ENCODE measurements at places on chromosomes 6 and 20.
A peak's percentile ranks its signal among the peaks of the same experiment; 100 is the strongest.

GRCh38 chr20:50673146-50673465 is 18.2 kb downstream of the RIPOR3 start:
- DNase-seq = no peak

DNA sequence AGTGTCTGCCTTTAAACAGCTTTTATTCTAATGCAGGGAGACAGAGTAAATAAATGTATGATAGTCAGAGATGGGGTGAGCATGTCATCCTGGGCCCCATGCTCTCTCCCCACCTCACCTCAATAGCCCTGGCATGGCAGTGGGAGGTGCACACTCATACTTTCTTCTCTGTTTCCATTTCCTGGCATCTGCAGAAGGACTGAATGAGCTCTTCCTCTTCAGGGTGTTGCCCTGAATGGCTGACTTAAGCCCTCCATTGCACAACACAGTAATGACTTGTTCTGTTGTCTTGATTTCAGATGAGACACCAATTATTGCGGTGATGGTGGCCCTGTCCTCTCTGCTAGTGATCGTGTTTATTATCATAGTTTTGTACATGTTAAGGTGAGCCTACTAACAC is 57.0 kb upstream of the GNRH2 start:
- peak; percentile 71 for DNase-seq

DNA sequence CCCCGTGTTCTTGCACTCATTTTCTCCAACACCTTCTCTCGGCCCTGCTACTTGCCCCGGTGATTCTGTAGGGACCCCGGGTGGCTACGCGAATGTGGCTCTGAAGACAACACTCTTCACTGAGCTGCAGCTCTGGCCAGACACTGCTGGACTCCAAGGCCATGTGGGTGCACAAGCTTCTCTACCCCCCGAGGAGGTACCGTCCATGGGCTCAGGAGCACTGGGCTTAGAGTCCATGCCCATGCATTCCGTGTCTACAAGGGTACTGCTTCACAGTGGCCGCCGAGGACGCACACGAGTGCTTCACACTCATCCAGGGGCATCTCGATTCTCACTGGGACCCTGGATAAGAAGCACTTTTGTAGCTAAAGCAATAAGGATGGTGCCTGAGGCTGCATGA is 59.5 kb downstream of the SMOC2 start:
- no peak for DNase-seq

GRCh38 chr6:139680819-139681218 is 306.4 kb upstream of the CITED2 start:
- DNase-seq = no peak

DNA sequence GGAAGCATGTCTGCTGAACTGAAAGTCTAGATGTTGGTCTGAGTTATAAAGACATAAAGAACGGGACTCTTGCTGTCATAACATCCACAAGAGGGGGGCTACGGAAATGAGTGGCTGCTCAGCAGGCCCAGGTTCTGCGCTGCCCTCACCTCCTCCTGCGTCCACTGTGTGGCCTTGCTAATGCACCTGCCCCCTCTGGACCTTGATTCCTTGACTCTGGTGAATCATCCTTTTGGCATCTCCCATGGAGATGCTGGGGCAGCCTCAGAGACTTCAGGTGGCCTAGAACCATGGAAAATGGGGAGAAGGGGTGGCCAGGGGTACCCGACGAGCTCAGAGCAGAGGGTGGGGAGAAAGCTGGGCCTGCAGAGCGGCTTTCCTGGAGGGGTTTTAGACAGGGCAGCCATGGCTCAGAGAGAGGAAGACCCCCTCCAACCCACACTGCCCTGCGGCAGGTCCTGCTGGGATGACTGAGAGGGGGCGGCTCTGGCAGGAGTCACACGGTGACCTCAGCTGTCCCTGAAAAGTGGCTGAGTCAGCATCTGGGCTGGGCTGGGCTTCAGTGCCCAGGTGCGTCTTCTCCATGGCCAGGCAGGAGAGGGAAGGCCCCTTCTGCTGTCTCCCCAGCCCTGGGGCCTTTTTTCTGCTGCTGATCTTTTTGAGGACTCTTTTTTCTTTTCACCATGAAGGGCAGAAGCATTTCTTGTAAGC is 46.9 kb downstream of the DLGAP4 start:
- DNase-seq = no peak

DNA sequence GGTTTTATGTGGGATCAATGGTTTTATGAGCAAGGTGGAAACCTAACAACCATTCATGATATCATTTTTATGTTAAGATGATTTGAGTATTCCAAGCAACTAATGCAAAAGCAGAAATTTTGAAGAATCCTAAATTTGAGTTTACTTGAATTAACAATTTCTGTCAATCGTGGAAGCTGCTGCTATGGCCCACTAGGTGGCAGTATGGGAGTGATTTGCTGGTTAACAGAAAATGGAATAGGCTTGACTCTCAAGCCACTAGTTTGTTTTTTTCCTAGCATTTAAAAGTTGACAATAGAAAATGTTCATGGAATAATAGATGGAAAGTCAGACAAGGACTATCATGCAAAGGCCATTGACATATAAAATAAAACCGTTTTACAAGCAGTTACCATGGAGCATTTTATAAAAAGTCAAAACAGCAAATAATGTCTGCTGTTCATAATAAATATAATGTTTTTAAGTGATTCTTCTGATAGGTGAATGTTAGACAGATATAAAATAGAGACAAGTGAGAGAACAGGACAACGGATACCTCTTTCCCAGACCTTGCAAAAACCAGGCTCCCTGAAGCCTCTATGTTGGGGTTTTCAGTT is 43.0 kb upstream of the TMEM200A start:
- DNase-seq = peak; percentile 24

DNA sequence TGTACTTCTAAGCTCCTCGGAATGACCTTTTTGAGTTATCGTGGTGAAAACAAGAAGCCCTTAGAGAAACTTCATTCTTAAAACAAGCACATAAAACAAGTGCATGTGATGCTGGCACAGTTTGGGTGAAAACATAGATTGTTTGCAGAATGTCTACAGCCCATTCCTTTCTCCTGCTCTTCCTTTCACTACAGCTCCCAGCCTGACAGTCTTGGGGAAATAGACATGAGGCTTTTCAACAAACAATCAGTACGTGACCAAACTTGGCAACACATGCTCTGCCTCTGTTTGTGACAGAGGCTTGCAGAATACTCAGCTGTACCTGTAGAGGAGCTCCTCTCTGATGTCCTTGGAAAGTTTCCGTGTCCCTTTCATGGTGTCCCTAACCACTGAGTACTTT is 321.6 kb downstream of the ZFAND3 start:
- DNase-seq = no peak

DNA sequence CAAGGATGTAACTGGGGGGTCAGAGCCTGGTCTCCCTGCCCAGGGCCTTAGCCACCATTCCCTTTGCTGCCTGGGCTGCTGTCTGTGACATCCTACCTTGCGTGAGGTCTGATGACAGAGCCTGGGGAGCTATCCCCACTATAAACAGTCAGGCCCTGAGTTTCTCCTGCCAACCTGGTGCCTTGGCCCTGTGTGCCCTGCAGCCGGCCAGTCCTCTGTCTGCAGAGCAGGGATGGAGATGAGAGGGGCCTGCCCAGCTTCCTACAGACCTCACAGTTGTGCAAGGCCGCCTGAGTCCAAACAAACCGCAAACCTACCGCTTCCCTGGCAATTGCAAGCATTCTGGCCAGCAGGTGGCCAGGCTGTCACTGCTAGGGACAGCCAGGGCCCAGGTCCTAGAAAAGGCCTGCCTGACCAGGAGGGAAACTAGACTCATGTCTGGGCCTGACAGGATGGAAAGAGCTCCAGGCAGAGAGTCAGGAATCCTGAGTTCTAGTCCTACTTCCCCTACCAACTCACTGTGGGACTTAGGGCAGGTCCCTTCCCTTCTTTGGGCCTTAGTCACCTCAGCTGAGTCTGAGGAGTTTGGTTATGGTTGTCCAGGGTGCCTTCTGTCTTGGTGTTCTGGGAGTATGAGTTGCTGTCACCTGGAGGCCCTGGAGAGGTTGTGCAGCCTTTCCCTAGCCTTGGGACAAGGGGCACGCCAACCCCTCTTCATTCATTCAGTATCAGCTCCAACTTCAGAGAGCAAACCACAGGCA is 86.2 kb downstream of the VEGFA start:
- no peak for DNase-seq

- DNase-seq = no peak
Observed at GRCh38 chr6:150426198-150426597, 57.4 kb downstream of the IYD start.

DNA sequence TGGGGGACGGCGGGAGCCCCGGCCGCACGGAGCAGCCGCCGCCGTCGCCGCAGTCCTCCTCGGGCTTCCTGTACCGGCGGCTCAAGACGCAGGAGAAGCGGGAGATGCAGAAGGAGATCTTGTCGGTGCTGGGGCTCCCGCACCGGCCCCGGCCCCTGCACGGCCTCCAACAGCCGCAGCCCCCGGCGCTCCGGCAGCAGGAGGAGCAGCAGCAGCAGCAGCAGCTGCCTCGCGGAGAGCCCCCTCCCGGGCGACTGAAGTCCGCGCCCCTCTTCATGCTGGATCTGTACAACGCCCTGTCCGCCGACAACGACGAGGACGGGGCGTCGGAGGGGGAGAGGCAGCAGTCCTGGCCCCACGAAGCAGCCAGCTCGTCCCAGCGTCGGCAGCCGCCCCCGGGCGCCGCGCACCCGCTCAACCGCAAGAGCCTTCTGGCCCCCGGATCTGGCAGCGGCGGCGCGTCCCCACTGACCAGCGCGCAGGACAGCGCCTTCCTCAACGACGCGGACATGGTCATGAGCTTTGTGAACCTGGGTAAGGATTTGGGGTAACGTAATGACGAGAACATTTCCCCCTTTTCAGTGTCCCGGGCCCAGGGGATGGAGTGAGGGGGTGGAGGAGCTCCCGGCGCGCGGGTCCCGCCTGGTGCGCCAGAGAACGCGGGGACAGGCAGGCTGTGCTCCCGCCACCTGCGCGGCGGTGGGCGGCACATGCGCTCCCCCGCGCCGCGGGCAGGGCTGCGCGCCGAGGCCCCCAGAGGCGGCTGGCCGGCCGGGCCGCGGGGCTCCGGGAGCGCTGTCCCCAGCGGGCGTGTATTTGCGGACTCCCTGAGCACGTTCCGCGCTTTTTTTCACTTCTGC is 1.4 kb downstream of the BMP6 start:
- no peak for DNase-seq

GRCh38 chr20:41524980-41525613 is 93.1 kb downstream of the CHD6 start:
- DNase-seq = no peak

DNA sequence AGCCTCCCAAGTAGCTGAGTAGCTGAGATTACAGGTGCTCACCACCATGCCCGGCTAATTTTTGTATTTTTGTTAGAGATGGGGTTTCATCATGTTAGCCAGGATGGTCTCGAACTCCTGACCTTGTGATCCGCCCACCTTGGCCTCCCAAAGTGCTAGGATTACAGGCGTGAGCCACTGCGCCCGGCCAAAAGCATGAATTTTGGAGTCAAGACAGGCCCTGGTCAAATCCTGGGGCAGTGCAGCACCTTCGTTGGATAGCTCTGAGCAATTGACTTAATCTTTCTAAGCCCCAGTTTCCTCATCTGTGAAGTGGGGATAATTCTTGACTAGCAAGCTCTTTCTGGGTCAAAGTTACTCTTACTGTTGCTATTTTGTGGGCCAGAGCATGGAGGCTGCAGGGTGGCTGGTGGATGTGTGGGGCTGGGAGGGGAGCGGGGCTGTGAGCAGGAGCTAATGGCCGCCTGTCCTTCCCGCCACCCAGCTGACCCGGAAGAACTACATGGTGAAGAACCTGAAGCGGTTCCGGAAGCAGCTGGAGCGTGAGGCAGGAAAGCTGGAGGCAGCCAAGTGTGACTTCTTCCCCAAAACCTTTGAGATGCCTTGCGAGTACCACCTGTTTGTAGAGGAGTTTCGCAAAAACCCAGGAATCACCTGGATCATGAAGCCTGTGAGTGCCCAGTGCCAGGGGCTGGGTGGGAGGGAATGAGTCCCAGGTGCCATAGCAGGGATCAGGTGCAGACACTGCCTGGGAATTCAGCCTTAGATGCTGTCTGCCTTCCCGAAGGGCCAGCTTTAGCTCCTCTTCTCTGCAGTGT is 39.0 kb downstream of the TTLL9 start:
- DNase-seq = no peak

- no peak for DNase-seq
Observed at GRCh38 chr6:131129689-131130553, 5.3 kb upstream of the AKAP7 start.

- no peak for DNase-seq
Observed at GRCh38 chr6:159961528-159961927, 7.4 kb upstream of the IGF2R start.

DNA sequence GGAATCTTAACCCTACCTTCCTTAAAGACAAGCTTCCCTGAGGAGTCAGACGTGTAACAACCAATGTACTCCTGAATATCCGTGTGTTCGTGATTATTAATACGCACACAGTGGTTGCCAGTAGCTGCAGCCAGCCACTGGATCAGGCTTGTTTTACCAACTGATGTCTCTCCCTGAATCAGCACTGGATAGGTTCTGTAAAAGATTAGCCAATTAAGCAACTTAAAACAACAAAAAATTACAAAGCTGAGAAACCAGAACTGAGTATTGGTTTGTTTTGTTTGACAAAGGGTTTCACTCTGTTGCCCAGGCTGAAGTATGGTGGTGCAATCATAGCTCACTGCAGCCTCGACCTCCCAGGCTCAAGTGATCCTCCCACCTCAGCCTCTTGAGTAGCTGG is 69.3 kb downstream of the MDN1 start:
- DNase-seq = no peak

DNA sequence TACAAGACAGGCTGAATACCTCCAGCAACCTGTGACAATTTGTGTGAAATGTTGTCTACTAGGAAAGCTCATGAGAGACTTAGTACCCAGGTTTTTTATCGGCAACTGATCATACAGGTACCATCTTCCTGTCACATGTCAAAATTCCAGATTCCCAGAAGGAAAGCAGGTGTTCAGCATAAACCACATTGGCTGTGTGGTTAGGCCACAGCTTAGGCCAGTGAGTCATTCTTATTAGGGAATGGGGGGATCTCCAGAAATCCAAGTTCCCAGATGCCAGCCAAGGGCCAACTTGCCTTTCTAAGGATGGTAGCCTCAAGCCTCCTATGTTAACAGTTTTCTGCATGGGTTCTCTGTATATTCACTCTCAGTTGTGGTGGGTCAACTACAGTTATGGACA is 65.9 kb downstream of the FAM184A start:
- DNase-seq = no peak

- DNase-seq = no peak
Observed at GRCh38 chr6:139490482-139490881, 116.0 kb upstream of the CITED2 start.

GRCh38 chr6:1622851-1623768 is 13.4 kb downstream of the FOXC1 start:
- DNase-seq = no peak

DNA sequence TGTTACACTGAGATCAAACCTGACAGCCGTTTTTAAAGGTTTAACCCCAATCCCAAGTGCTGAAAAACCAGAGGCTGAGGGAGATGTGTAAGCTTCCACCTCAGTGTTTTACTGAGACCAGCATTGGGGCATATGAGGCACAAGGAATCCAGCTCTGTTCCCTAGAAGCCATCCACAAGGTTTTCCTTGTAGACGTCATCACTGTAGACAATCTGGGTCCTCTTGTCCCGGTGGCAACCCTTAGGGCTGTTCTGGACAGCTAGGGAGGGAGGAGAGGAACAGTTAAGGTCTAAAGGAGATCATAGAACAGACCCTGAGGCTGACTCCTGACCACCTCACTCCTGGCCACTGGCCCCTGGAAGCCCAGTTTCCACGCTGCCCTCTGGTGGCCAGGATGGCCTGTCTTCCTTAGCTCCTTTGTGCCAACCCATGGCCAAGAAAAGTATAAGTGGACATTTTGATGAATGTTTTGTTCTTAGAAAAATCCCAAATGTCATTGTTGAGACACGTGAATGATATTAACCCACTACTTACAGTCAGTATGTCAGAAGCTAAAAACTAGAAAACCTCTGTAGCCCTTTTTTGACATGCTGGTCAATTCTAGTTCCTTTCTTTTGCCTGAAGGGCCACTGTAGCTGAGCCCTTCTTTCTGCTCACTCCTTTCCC is 6.4 kb downstream of the CFB start:
- no peak for DNase-seq
